Fibroblast of the conjunctiva (primary cell): ENCODE measurements at places on chromosomes 11 and 22.

DNA sequence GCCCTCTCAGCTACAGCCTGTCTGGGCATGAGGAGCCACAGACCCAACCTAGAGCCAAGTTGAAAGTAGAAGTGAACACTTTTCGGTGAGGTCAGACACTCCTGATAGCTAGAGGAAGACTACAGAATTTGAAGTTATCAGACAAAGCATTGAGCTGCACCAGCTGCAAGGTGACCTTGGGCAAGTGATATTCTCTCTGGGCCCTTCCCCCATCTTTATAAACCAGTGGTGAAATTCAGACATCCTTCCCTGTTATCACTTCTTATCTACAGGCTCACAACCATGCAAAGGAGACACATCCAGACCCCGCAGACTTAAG, 8.0 kb upstream of the PMM1 start:
- no peak for DNase-seq

DNA sequence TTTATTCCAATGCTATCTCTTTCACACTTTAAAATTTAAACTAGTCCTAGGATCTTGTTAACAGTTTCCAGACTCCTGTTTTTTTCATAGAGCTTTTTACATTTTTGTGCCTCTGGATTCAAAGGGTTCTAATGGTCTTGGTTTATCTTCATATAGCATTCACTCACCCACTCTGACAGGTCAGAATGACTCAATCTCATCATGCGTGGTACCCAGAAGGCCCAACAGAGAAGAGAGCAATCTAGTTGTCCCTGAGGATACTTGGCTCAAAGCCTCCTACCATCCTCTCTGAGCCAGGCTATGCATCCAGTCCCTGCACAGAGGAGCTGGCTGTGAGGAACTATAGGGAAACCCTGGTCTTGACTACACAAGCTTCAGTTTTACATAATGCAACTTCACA, 27.5 kb downstream of the MAML2 start:
- DNase-seq, result no peak

GRCh38 chr11:36452961-36453360, 57.1 kb downstream of the TRAF6 start:
- no peak for DNase-seq

DNA sequence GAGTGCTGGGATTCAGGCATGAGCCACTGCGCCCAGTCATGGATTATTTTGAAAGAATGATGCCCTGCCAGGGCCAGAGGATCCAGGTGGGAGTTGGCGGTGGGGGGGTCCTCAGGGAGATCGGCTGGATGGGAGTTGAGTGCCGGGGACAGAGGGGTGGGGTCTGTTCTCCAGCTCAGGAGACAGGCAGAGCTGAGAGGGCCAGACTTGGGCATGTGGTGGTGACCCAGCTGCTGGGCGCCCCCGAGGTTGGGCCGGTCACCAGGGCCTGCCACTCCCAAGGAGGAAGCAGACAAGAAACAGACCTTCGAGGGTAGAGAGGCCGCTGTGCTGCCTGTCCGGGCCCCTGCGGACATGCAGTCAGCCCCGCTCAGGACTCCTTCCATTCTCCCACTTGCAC, 11.8 kb upstream of the PRODH start:
- DNase-seq, result no peak

GRCh38 chr11:125378571-125378970, 117.5 kb downstream of the FEZ1 start:
- no peak for DNase-seq

- DNase-seq, result no peak
Observed at GRCh38 chr11:69283446-69283845, 10.5 kb upstream of the MYEOV start.

DNA sequence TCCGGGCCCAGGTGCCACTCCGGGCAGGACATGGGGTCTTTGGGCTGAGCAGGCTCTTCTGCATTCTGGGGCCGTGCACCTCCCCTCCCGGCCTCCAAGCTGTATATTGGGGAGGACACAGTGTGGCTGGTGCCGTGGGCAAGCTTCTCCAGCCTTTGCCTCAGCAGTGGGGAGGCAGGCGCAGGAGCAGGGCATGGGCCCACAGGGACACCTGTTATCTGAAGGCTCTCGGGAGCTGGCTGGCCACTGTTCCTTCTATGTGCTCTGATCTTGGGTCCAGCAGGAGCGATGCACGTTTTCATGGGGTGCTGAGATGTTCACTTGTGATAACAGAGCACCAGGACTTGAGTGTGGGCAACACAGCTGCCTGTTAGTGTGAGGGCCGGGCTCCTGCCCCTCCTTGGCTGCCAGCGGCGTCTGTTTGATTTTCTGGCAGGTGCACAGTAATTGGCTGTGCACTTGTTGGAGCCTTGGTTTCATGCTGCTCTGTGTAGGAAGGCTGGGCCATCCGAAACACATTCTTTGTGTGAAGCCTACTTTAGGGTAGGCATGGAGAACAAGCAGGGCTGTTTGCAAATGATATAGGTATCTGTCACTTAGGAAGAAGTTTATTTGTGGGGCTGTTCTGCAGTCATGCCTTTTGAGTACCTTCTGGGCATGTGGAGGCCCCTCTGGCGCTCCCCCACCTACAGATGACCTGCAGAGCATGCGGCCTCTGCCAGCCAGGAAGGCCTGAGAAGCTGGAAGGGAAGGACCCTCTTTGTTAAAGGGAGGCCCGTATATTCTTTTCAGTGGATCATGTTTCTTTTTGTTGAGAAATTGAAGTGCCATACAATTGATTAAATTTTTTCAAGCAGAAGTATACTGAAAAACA, 201.5 kb downstream of the TBC1D22A start:
- no peak for DNase-seq

- no peak for DNase-seq
Observed at GRCh38 chr11:71551711-71552110, 3.5 kb downstream of the KRTAP5-9 start.

DNA sequence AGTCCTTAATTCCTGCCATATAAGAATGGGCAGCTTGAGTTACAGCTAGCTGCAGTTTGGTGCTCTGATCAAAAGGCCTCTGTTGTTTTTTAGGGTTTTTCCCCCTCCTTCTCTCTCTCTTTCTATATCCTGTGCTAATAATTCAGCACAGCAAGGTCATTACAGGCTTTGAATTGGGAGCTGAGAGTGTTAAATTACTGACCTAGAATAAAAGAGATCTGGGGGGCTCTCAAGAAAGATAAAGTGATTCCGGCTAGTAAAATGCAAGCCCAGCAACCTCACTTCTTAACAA, 84.9 kb downstream of the CSTPP1 start:
- no peak for DNase-seq

- no peak for DNase-seq
Observed at GRCh38 chr22:49404020-49404419, 423.7 kb downstream of the BRD1 start.

- DNase-seq, result no peak
Observed at GRCh38 chr11:128133501-128133900, 453.9 kb downstream of the ETS1 start.

GRCh38 chr11:36091256-36091811, 147.5 kb downstream of the LDLRAD3 start:
- no peak for DNase-seq

- DNase-seq, result no peak
Observed at GRCh38 chr11:65448074-65448417, 25.4 kb downstream of the NEAT1 start.
